ENCODE measurements at places on chromosomes 11 and 22. TPM values are rescaled to one million over a fixed set of nuclear protein-coding genes. Genes with fewer than 3 reads are reported as not detected.

NEAT1 gene
- total RNA-seq: 1,222 TPM

GRCh38 chr11:125132071-125132470, 20.6 kb upstream of the TMEM218 start:
- H3K36me3 ChIP-seq: no peaks in the 10 kb centered on the region
- no peak overlapping the region for H3K27ac ChIP-seq
- no peak for DNase-seq
- H3K27me3 ChIP-seq: peaks cover 48% of the 10 kb centered on the region
- no peak overlapping the region for H3K4me3 ChIP-seq

ELFN2 gene
- 0.28 TPM for total RNA-seq

AQP11 gene
- 0.78 TPM for total RNA-seq

DNA sequence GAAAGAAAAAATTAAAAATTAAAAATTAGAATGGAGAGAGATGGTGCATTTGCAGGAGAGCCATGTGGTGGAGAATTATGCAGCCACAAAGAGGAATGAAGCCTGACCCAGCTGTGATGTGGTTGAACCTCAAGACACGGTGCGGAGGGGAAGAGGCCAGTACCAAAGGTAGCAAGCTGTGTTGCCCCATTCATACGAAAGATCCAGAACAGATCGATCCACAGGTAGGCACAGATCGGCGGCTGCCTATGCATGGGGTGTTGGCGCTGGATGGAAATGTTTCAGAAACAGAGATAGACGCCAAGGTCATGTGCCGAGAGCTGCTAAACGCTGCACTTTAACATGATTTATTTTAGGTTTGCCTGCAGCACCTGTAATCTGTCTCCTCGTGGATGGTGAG, 992.3 kb downstream of the BRD1 start:
- no peak overlapping the region for H3K4me3 ChIP-seq
- H3K36me3 ChIP-seq: no peaks in the 10 kb centered on the region
- peaks cover 5% of the 10 kb centered on the region for H3K4me1 ChIP-seq
- no peak for DNase-seq

- DNase-seq: no peak
- H3K4me3 ChIP-seq: no peak overlapping the region
- no peak overlapping the region for H3K27ac ChIP-seq
- H3K4me1 ChIP-seq: no peaks in the 10 kb centered on the region
- H3K27me3 ChIP-seq: no peaks in the 10 kb centered on the region
- no peaks in the 10 kb centered on the region for H3K36me3 ChIP-seq
Observed at GRCh38 chr11:120420572-120420971, 84.4 kb downstream of the ARHGEF12 start.

UBXN1 gene
- 139 TPM for total RNA-seq

GRCh38 chr11:38163526-38163925, 1565.5 kb upstream of the RAG2 start:
- DNase-seq: no peak
- H3K27me3 ChIP-seq: no peaks in the 10 kb centered on the region
- no peaks in the 10 kb centered on the region for H3K4me1 ChIP-seq
- H3K36me3 ChIP-seq: no peaks in the 10 kb centered on the region

MS4A14 gene
- not detected for total RNA-seq

- H3K27ac ChIP-seq: no peak overlapping the region
- no peak for DNase-seq
- H3K4me1 ChIP-seq: peaks cover 7% of the 10 kb centered on the region
- no peak overlapping the region for H3K4me3 ChIP-seq
- H3K36me3 ChIP-seq: no peaks in the 10 kb centered on the region
Observed at GRCh38 chr11:45048870-45049691, 97.4 kb upstream of the PRDM11 start.

KDELR3 gene
- 0.75 TPM for total RNA-seq

ANO1 gene
- total RNA-seq: not detected

Data from activated CD4-positive, alpha-beta memory T cell treated with anti-CD3 and anti-CD28 coated beads, Interleukin-2, amount 10 ng/mL, durations not matched to agents 7 days and 5 days (primary cell).